ENCODE measurements at places on chromosomes 11 and 22.

DNA sequence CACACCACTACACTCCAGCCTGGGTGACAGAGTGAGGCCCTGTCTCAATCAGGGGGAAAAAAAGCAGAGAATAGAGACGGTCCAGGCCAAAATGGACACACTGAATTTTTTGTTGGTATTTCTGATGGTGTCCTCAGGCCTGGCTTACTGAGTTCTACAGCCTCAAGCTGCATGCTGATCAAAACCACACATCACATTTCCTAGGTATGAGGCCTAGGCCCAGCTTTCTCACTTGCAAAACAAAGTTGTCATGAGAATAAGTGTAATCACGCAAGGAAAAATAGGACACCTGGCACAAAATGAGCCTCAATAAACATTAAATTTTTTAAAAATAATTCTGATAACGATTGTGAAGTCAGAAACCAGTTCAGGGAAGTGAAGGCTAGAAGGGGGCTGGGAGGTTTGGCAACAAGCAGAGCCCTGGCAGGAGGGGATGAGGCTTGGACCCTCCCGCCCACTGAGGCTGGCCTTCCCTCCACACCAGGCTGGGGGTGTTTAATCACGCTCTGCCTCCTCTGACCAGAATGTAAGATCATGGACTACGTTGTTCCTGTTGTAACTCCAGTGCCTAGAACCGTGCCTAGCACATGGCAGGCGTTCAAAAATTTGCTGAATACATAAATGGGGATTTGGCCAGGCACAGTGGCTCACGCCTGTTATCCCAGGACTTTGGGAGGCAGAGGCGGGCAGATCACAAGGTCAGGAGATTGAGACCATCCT lies 18.1 kb downstream of the PACSIN2 start:
- DNase-seq: no peak

DNA sequence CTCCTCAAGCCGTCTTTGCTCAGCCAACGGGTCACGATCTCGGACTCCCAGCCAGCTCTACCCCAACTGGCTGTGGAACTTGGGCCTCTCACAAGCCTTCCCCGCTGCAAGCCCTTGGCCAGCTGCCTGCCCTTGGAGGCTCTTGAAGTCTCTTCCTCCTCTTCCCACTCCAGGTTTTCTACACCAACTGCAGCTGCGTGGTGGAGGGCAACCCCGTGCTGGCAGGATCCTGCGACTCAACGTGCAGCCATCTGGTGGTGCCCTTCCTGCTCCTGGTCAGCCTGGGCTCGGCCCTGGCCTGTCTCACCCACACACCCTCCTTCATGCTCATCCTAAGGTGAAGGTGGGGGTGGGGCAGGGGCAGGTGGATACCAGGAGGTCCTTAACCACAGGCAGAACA lies 40.5 kb upstream of the TPBGL start:
- no peak for DNase-seq

- no peak for DNase-seq
Measured at GRCh38 chr11:13206086-13206640, 71.4 kb upstream of the BMAL1 start.

- DNase-seq: no peak
Measured at GRCh38 chr11:2899080-2899783, 13.7 kb upstream of the CDKN1C start.

- DNase-seq: no peak
Measured at GRCh38 chr22:19450363-19451175, 3.1 kb upstream of the C22orf39 start.

DNA sequence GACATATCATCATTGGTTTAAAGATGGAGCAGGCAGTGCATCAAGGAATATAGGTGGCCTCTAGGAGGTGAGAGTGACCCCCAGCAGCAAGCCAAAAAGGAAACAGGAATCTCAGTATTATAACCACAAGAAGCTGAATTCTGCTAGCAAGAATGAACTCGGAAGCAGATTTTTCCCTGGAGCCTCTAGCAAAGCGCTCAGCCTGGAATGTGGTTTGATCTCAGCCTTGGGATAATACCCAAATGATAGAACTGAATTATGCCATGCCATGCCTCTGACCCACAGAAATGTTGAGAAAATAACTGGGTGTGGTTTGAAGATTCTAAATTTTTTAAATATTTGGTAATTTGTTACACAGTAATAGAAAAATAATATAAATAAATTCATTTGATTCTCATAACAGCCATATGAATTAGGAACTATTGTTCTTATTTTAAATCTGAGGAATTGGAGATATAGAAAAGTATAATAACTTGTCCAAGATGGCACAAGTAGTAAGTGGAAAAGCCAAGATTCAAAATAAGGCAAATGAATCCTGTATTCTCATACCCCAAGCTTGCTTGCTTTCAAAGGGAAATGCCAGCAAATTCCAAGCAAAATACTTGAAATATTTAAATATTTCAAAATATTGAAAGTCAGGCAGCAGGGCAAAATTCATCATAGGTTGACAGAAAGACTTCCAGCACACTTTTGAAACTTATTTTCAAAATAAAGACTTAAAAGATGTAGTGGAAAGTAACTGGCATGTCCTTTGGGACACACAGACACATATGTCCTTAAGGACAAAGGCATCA lies 567.4 kb downstream of the KCNA4 start:
- DNase-seq: no peak

DNA sequence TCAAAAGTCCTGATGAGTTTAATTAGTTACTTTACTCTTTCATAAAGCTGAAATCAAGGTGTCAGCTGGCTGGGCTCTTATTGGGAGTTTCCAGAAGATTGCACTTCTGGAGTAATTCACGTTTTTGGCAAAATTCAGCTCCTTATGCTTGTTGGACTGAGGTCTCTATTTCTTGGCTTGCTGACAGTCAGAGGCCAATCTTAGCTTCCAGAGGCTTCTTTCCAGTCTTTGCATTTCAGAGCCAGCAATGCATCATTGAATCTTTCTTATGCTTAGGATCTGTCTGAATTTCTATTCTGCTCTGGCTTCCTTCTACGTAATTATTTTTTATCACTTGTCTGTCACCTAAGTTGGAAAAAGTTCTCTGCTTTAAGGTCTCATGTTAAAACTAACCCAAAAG lies 91.4 kb upstream of the SYN3 start:
- no peak for DNase-seq

DNA sequence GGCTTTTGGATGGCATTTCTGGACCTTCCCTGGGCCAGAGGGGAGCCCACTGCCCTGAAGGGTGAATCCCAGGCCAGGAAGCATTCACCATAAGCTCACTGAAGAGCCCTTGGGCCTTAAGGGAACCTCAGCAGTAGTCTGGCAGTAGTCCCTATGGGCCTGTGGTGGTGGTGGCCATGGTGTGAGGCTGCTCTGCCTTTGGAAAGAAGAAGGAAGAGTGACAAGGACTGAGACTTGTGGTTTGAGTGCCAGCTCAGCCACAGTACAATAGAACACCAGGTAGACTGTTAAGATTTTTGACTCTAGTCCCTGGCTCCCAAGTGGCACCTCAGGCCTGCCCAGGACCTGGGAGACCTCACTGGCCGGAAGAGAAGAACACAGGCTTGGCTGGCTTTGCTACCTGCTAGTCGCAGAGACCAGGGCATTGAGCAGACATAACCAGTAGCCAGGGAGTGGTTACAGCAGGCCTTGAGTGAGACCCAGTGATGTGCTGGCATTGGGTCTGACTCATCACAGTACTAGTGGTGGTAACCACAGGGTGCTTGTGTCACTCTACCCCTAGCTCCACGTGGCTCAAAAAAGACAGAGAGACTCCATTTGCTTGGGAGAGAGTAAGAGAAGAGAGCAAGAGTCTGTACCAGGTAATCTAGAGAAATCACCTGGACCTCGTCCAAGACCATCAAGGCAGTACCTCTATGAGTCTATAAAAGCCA lies 259.8 kb upstream of the BLID start:
- DNase-seq: no peak
